ENCODE measurements at places on chromosomes 5 and 9.

DNA sequence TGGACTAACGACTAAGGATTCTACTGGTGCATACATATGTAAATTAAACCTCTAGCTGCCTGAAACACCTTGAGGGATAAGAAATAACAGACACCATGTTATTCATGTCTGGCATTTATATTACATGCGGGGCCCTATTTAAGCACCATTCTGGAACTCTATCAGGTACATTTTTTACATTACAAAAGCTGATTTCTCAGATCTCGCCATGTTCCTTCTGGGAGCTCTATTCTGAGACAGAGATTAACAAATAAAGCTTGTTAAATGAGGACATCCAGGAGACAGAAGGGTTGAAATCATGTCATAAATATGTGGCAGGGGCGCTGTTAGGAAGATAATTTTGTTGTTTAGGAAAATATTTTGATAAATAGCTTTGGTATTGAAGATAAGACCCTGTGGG, 93.4 kb upstream of the SLIT3 start:
- DNase-seq: no peak

- DNase-seq: no peak
Observed at GRCh38 chr5:34061993-34062392, 19.0 kb upstream of the C1QTNF3 start.

GRCh38 chr5:55481293-55481855, 53.4 kb downstream of the PLPP1 start:
- no peak for DNase-seq

DNA sequence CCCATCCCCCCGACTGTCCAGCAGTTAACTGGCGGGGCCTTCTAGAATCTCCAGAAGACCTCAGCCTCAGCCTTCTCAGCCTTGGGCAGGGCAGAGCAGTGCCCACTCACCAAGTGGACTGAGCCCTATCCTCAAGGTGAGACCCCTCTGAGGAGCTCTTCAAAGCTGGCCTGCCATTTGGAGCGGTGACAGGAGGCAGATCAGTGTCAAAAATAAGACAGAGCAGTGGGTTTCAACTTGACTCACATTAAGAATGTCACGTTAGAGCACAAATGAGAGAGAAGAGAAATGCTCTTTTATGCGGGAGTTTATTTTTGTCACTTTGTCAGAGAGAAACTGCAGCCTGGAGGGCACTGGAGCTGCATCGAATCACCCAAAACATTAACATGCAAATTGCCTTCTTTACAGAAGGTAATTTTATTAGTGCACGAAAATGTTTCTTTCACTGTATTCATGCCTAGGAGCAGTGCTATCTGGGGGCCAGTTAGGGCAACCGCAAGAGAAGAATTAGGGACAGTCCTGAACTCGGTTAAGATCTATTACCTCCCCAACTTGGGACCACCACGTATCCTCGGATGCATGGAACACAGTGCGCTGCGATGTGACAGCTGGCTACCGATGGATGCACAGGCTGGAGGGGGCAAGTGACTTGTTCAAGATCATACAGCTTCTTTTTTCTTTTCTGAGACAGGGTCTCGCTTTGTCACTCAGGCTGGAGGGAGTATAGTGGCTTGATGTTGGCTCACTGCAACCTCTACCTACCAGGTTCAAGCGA, 188.5 kb downstream of the DAB2IP start:
- no peak for DNase-seq

DNA sequence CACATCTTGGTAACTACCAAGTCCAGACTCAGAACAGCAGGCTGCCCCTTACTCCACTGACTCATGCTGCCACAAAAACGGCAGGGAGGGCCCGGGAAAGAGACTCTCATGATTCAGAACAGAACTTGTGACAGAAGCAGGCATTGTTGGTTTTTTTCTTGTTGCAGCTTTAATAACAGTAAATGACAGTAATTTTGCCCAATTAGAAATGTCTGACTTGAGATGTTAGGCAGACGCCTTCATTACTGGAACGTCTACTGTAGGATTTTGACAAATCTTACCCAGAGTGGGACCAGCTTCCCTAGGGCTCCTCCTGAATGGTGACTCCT, 77.9 kb downstream of the SEMA5A start:
- DNase-seq: peak; percentile 86

DNA sequence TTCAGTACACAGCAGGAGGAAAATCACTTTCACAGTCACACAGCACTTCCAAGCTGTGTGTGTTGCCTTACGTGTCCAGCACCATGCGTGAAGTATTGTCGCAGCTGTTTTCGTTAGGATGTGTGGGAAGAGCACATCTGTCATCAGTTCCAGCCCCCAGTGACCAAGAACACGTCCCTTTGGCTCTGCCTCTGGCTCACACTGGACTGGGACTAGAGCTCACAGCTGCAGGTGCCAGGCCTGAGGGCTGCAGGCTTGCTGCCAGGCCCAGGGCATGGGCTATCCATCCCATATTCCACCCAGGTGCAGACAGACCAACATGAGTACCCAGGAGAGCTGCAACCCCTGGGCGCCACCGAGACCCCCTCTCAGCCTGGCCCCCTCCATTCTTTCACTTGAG, 60.5 kb upstream of the ANKRD33B start:
- no peak for DNase-seq

DNA sequence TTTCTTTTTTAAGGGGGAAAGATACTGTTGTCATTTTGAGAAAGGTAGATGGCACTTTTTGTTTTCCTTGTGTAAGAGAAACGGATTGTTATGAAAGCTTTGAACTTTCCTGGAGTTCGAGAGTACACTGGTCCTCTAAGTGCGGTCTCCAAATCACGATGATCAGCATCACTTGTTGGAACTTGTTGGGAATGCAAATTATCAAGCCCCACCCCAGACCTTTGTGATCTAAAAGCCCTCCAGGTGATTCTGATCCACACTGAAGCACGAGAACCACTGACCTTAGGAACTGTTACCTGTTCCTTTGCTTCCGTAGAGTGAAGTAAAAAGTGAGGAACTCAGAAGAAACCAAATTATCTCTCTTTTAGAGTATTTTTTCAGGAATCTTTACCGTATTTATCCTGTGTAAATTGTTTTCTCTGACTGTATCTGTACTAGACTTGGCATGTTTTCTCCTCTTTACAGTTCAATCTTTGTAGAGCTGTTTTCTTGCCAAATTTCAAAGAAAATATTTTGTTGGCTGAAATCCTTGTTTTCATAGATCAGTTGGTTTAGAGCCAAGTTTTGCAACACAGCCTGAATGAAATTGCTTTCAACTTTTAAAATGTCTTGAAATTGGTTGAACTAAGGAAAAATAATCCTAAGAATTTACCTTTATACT, 4.0 kb downstream of the MAT2B start:
- DNase-seq: peak; percentile 79

DNA sequence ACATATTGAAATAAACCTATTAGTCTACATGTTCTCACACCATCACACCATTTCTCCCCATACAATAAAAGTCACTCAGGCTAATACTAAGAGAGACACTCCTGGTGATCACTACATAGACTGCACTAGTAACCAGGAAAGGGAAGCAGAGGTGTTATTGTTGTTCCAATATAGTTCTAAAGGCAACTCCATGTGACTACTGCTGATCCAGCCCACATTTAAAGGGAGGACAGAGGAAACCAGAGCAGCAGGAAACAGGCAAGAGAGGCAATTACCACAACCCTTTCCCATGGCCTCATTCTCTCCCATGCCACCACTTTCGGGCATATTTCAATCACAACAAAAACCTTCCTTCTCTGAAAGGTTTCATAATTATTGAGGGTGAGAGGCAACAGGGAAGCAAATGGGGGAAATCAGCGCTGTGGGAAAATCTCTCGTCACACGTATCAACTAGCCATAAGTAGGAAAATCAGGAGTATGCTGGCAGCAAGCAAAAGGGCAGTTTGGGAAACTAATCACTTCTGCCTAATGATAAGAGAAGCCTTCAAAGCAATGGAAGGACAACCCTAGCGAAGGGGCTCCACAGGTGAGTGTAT, 1.8 kb downstream of the UBAP2 start:
- DNase-seq: peak; percentile 8

DNA sequence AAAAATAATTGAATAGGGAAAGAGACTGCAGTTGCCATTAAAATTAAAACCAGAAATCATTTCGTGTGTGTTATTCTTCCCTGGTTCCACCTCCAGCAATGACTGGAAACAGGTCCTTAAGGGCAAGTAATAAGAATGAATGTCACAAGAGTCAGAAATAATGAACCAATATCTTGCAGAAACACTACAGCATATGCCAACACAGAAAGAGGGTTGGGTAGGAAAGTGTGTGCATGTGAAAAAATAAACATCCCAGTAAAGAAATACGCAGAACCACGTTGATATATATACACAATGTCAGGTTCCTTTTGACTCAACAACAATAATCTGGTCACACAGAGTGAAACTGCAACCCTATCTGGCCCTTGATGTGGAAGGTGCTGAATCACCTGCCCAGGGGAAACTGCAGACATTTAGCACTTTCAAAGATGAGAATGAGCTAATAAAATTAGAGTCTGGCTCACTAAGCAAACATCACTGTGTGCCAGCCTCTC, 15.0 kb downstream of the HMHB1 start:
- DNase-seq: peak; percentile 91

DNA sequence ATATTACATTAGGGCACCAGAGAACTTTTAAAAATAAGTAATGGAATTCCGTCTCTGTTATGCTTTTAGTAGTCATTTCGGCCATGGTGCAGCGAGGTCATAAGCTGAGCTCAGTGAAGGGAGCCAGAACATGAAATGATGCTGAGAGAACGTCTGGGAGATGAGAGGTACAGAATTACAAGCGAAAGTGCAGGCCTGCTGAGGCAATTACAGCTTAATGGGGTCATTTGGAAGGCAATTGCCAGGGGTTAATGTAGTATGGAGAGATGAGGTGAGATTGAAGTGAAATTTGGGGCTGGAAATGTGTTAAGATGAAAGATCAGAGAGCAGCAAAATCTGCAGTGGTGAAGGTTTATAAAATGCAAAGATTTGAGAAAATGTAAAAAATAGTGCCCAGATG, 96.5 kb downstream of the PBX3 start:
- DNase-seq: no peak

DNA sequence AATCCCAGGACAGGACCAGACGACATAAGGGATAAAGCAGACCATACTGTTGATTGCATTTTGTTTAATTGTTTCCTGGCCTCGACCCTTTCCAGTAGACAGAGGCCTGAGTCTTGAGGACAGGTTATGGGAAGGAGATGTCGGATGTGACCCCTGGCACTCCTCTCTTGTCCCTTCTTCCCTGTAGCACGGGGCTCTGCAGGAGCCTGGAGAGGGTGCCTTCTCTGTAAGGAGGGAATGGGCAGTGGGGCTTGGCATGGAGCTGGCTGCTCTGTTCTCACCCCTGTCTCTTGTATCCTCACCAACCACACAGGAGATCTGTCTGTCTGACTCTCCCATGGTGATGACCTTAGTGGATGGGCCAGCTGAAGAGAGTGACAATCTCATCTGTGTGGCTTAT, 40.1 kb upstream of the SLC2A8 start:
- no peak for DNase-seq

- peak; percentile 48 for DNase-seq
Observed at GRCh38 chr5:75049456-75050351, 2.7 kb downstream of the GCNT4 start.

- DNase-seq: no peak
Observed at GRCh38 chr5:53011233-53011632, 22.1 kb downstream of the ITGA2 start.

DNA sequence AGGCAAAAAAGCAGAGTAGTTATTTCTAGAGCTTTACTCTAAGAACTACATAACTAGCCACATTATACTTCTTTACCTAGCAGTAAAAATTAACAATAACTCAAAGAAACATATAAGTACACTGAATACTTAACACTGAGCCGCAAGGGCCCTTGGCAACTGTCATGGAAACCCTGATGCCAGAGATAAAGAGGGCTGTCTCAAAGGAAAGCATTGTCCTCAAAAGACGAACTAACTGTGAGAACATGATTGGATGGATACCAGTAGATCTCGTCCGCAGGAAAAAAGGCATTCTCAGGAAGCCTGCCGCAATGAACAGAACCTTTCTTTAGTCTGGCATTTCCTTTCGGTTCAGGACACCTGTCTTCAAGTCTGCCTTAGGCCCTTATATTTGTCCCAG, 379.0 kb upstream of the SLC30A5 start:
- DNase-seq: no peak

DNA sequence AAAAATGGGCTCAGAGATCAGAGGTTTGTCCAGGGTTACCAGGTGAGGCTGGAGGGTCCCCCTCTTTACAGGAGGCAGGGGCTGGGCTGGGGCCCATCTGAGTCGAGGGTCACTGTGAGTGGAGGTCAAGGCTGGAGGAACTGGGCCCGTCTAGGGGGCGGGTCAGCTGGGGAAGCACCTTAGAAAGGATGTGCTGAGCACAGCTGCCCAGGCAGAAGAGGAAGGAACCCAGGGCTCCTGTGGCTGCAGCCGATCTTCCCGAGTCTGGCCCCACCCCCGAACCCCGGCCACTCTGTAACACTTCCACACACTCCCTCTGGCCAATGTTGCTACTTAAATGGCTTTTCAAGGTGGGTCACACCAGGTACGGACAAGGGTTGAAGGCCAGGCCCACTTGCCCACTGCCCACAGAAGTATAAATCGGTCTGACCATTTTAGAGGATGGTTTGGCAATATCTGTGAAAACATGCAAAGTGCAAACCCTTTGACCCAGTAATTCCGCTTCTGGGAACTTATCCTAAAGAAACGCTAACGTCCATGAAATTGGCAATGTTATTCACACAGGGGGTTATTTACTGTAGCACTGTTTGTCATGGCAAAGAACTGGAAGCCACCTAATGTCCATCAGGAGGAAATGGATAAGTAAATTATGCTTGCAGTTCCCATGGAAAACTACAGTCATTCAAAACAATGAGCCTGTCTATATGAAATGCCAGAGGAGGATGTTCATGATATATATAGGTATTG, 30.5 kb upstream of the EEIG1 start:
- peak; percentile 23 for DNase-seq

GRCh38 chr5:137989419-137989818, 43.5 kb downstream of the FAM13B start:
- no peak for DNase-seq

- DNase-seq: no peak
Observed at GRCh38 chr5:177982956-177983355, 13.1 kb downstream of the PROP1 start.
